Pulmonary artery endothelial cell (primary cell): ENCODE measurements at places on chromosomes 1 and 21. TPM values are rescaled to one million over a fixed set of nuclear protein-coding genes. Genes with fewer than 3 reads are reported as not detected.

DNA sequence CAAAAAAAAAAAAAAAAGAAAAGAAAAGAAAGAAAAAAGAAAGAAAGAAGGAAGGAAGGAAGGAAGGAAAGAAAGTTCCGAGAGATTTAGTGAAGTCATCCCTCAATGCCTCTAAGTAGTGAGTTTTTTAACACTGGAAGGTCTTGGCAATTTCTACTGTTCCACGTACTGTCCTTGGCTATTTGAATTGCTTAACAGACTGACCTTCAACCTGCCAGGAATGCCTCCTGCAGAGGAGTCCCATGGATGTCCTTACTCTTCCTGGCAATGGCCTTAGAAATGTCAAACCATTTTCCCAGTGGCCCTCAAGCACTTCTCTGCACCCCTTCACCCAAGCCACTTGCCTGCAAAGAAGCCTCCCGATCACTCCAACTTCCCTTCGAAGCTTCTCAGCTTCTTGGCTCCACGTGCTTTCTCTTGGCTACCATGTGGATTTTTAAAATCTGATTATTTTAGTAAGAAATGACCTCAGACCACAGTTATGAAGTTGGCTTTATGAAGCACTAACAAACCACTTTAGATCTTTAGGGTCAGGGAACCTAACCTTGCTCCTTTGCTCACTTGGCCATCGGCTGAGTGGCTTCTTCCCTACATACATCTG is 43.7 kb upstream of the ABCG1 start:
- no peak for DNase-seq

- DNase-seq = no peak
Observed at GRCh38 chr1:41844255-41844654, 74.5 kb downstream of the HIVEP3 start.

Gene ADCY10
- not detected in 2 replicates for total RNA-seq

- no peak for DNase-seq
Observed at GRCh38 chr1:43924516-43924915, 9.1 kb upstream of the ARTN start.
